ENCODE measurements at places on chromosomes 1 and 21.

GRCh38 chr1:74673351-74674111 is at the start of gene ERICH3:
TSS of gene ERICH3 (minus strand) at chr1:74673792. CDS start at chr1:74673519, 273 bp downstream.
- DNase-seq: no peak

DNA sequence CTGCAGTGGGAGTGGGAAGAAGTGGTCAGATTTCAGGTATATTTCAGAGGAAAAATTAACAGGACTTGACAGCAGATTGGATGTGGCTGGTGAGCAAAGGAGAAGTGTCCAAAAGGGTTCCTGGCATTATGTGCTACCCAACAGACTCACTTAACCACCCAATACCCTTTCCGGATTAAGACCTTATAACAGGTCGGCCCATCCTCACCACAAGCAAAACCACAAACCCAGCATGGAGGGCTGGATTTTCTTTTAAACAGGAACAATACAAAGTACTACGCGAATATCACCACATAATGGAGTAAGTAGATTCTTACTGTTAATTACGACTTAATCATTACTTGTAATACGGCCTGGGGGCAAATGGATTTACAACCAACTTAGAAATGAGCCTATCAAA is 59.2 kb downstream of the WDR64 start:
- DNase-seq: no peak

DNA sequence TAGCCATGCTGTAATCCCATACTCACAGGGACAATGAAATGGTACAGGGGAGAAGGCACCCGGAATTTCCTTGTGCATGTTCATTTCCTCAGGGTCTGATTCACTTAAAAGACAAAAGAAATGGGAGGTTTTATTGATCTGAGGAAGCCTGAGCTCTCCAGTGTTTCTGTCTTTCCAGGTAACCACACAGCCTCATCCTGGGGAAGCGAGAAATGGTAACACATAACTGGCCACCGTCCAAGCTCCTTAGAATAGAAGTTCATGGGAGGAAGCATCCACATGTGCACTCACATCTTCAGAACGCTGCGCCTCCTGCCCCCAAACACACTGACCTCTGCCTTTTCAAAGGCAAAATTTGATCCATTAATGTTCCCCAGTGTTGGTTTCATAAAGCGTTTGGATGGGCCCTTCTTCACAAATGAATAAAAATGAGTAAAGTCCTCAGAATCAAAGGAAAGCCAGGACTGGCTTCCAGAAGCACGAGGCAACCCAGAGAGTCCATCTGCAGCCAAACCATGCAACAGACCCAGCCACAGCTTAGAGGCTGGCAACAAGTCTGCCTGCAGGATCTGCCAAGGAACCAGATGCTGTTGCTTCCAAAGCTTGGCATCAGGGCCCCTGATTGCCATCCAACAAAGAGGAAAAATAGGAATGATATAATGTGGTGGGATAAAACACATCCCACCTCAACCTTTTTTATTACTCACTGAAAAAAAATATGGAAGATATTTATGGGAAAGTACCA is 120.3 kb downstream of the ZBTB18 start:
- no peak for DNase-seq

DNA sequence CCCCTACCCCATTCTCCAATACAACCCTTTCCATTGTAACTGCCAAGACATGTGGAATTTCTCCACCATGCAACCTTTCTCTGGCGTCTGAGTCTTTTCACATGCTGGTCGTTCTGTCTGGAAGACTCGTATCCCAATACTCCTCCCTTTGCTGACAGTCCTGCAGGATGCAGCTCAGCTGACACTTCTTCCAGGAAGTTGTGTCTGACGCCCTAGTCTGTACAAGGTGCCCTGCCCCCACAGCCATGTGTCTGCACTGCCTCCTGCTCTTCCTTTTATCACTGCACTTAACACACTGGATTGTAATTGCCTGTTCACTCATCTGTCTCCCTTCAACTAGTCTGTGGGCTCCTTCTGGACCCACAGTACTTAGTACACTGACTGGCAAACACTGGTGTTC is 188.0 kb downstream of the LMX1A start:
- no peak for DNase-seq

- no peak for DNase-seq
Observed at GRCh38 chr1:93750955-93751354, 69.3 kb upstream of the BCAR3 start.

DNA sequence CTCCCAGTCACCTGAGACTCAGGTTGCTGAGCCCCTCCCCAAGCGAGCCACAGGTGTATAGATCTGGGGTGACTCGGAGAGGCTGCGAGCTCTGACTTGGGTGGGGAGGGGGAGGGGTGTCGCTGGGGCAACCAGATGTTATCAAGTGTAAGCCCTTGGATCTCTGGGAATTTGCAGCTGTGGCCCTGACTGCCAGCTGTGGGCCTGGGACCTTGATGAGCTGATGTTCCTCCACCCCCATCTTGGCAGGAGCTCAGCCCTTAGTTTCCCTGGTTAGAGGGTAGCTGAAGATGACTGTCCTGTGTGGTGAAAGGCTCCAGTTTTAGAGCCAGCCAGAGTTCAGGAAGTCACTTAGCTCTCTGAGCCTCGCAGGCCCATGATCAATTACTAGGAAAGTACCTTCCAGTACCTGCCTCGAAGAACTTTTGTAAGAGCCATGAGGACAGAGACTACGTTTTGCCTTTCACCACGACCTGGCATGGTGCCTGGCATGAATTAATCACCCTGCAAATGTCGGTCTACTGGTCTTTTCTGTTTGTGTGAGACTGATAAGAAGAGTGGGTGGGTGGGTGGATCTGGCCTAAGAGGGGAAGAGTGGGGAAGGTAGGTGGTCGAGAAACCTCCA is 55.8 kb downstream of the YARS1 start:
- no peak for DNase-seq

Measured in activated CD4-positive, alpha-beta T cell treated with anti-CD3 and anti-CD28 coated beads for 1 hour (primary cell).